Naive thymus-derived CD4-positive, alpha-beta T cell (primary cell): ENCODE measurements at places on chromosomes 16 and 17.

DNA sequence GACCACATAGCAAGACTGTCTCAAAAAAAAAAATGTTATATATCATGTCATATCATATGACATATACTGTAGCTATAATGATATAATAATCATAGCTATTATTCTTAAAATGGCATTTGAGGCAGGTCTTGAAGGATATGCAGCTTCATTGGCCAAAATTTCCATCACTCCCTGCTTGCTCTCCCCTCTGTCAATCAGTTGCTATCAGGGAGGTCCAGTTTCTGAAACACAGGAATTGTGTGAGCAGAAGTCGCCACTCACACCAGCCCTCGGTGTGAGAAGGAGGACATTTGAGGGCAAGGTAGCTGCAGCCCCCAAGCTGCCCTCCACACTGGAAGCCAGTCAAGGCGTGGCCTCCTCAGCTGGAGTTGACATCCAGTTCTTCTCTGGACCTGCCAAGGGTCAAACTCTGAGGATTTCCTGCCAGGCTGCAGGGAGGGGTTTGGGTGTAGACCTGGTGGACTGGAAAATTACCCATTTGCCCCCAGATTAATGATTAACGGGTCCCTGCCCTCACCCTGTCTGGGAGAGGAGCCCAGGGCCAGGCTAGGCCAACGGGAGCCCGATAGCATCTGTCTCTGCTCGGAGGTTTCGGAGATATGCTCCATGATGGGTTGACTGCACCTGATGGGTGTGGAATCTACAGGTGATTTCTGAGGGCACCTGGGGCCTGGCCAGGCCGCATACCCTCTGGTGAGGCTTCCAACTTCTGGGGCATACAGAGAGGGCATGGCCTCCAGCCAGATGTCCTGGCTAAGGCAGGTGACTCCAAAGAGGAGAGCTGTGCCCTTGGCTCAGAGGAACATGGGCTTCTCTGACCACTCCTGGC is 18.8 kb downstream of the WNT9B start:
- no peak for DNase-seq

- no peak for DNase-seq
Measured at GRCh38 chr17:65936013-65936412, 255.9 kb downstream of the CEP112 start.

GRCh38 chr17:57016764-57017116 is 38.8 kb downstream of the SCPEP1 start:
- DNase-seq = no peak

GRCh38 chr16:49434733-49435132 is 61.1 kb downstream of the C16orf78 start:
- no peak for DNase-seq

DNA sequence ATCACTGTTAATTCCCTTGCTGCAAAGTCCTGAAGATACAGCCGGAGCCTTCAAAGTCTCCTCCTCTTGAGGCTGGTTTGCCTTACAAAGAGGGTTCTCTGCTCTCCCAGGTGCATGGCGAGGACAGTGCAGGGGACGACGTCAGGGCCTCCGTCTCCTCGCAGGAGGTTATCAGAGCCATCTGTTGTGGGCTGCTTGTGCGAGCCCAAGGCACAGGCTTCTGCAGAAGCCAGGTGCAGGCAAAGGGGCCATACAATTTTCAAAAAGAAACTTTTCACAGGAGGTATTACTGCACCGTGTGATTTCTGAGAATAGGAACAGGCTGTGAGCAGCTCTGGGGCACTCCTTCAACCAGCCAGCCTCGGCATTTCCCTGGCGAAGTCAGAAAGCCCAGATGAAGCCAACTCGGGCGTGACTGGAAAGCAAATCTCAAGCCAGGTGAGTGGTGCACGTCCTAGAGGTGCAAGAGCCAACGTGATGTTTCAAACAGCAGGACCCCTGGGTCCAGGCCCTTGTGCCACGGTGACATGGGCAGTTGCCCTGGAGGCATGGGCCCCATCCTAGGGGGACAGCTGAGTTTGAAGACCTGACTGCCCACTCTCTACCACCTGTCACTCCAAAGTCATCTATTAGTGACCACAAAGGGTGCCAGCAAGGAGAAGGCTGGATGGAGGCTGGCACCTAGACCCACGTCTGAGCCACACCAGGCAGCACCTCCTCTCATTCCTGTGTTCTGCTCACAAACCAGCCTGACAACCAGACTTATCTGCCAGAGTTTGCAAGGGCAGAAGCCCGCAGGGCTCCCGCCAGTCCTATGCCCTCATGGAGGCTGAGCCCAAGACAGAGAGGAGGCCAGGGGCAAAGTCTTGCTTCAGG is 68.6 kb downstream of the SMPD3 start:
- DNase-seq = peak; percentile 47

- DNase-seq = peak; percentile 25
Measured at GRCh38 chr17:82031885-82032627, 578 bp downstream of the RAC3 start.

- peak; percentile 81 for DNase-seq
Measured at GRCh38 chr16:89723279-89724250, 2.2 kb downstream of the ZNF276 start.

DNA sequence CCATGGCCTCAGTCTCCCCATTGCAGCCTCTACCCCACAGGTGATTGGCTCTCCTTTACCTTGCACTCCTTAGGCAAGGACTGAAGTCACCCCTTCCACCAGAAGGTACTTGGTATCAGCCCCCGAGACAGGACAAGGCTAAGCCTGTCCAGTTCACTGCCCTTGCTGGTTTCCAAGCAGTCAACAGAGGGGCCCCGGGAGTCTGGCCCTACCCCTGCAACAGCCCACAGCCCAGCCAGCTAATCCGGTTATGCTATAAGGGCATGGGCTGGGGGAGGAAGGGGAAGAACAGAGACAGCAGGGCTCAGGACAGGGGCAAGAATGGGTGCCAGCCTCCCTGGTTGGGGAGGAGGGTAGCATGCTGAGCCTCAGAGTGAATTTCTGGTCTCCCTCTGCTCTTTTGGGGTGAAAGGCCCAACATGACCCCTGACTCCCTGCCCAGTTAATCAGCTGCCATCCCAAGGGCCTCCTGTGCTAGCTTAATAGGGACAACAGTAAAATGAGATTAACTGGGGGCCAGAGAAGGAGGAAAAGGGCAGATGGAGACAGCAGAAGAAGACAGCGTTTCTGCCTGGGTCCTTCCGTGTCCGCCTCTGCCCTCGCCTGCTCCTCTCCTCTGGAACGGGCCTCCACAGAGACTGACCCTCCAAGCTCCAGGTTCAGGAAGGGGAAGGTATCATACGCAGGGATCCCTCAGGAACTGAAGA is 10.7 kb downstream of the DLG4 start:
- no peak for DNase-seq

DNA sequence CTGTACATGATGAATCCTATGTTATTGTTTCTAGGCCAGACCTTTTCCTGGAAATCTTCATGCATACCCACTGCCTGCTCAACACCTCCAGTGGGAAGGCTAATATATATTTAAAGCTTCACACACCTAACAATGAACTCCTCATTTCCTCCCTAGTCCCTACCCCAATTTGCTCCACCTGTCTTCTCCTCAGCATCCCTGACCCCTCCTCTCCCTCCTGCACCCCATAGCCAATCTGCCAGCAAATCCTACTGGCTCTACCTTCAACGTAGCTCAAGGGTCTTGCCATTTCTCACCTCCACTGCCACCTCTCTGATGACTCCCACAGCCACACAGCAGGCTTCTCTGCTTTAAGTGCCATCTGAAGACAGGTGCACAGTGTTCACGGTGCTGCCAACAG is 215.6 kb upstream of the WSB1 start:
- no peak for DNase-seq

GRCh38 chr16:4859900-4860255 is 12.6 kb downstream of the UBN1 start:
- no peak for DNase-seq

DNA sequence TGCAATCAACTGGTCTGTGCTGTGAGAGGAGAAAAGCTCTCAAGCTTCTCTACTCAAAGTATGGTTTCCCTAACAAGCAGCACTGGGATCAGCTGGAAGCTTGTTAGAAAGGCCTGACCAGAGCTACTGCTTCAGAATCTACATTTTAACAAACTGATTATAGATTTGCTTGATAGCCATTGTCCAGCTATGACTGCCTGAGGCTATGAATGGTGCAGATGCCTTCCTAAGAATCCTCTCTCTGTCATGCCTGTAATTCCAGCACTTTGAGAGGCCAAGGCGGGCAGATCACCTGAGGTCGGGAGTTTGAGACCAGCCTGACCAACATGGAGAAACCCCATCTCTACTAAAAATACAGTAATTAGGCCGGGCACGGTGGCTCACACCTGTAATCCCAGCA is 28.6 kb downstream of the PKD1L3 start:
- no peak for DNase-seq

- no peak for DNase-seq
Measured at GRCh38 chr16:914440-914839, 56.3 kb downstream of the LMF1 start.

DNA sequence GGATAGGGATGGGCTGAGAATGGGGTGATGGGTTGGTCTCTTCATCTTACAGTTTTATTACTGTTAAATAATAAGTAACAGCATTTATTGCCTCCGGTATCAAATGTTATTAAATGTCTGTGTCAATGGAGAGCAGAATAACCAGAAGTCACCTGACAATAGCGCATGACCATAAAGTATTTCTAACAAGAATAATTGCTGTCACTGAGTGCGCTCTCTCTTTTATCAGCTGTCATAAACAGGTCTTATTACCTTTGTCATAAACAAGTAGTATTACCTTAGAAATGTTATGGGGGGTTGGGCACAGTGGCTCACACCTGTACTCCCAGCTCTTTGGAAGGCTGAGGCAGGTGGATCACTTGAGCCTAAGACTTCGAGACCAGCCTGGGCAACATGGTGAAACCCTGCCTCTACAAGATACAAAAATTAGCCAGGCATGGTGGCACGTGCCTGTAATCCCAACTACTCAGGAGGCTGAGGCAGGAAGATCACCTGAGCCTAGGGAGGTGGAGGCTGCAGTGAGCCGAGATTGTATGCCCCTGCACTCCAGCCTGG is 120.6 kb downstream of the MAP2K6 start:
- DNase-seq = no peak

- DNase-seq = no peak
Measured at GRCh38 chr17:64406321-64407200, 15.9 kb upstream of the PECAM1 start.

GRCh38 chr17:69452664-69453260 is 38.3 kb downstream of the MAP2K6 start:
- no peak for DNase-seq

DNA sequence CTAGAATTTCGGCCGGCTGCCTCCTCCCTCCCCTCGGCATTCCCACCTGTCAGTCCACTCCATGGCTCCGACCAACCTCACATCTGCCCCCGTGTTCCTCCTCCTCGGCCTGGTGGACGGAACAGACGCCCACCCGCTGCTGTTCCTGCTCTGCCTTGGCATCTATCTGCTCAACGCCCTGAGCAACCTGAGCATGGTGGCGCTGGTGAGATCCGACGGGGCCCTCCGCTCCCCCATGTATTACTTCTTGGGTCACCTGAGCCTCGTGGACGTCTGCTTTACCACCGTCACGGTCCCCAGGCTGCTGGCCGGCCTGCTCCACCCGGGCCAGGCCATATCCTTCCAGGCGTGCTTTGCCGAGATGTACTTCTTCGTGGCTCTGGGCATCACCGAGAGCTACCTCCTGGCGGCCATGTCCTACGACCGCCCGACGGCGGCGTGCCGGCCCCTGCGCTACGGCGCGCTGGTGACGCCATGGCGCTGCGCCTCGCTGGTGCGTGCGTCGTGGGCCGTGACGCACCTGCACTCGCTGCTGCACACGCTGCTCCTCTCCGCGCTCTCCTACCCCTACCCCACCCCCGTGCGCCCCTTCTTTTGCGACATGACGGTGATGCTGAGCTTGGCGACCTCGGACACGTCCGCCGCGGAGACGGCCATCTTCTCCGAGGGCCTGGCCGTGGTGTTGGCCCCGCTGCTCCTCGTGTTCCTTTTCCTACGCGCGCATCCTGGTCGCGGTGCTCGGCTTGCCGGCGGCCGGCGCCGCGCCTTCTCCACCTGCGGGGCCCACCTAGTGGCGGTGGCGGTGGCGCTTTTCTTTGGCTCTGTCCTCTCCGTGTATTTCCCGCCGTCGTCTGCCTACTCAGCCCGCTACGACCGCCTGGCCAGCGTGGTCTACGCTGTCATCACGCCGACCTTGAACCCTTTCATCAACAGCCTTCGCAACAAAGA is at the start of gene OR3A2:
Gene OR3A2 (minus strand): TSS at position 440 of the 948 bp plus-strand sequence.
- DNase-seq = peak; percentile 39

GRCh38 chr17:78613416-78613815 is 36.2 kb upstream of the DNAH17 start:
- no peak for DNase-seq

DNA sequence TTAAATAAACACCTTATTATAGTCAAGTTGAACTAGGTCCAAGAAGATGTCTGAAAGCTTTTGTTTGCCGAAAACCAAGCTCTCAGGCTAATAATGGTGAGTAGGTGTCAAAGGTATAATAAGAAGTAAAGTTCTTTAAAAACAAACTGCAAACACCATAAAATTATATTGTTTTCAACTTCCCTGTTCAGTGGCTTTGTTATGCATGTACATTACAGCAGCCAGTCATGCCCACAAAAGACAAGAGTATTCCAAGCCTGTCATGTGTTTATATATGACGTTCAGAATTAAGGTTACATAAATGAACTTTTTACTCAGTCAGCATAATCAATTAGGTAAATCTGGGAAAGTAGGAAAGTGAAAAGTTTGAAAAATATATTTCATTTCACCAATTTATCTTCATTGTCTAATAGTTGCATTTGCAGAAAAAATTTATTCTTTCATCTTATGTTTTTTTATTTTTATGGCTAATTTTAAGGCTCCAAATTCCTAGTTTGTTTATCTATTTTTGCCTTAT is 928.7 kb upstream of the SOX9 start:
- no peak for DNase-seq

DNA sequence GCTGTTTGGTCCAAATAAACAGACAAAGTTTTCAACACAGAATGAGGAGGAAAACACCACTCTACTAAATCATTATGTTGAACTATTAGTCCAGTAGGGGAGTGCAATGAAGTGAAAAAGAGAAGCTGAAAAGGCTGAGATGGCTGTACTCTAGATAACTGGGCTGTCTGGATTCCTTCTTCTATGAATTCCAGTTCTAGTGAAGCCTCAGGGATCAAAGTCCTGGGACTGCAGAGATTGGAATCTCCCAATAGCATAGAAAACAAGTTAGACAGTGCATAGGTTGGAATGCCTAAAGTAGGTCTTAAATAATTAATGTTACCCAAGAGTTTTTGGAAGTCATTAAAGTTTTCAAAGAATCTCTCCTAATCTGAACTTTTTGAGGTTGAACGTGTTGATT is 59.9 kb downstream of the LGALS9 start:
- DNase-seq = no peak

- DNase-seq = no peak
Measured at GRCh38 chr17:78166416-78166815, 2.0 kb upstream of the SYNGR2 start.

- no peak for DNase-seq
Measured at GRCh38 chr17:11871773-11872172, 125.5 kb downstream of the ZNF18 start.

- DNase-seq = no peak
Measured at GRCh38 chr16:21647562-21648164, 4.7 kb downstream of the IGSF6 start.

GRCh38 chr17:81852237-81852636 is 8.1 kb downstream of the P4HB start:
- no peak for DNase-seq
